ENCODE measurements at places on chromosomes 11 and 22. TPM values are rescaled to one million over a fixed set of nuclear protein-coding genes. Genes with fewer than 3 reads are reported as not detected.

DNA sequence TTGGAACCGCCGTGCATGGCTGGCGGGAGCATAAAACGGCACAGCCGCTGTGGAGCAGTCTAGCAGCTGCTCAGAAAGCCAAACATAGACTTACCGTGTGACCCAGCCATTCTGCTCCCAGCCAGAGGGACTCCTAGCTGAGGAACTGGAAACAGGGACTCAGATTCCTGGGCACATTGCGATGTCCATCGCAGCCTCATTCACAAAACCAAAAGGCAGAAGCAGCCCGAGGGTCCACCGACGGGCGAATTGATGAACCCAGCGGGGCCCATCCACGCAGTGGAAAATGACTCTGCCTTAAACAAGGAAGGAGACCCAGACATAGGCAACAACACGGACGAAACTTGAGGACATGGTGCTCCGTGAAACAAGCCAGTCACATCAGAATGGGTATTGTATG lies 5.7 kb upstream of the MUC5B start:
- no peak for DNase-seq

GRCh38 chr11:125281831-125282595 lies 117.5 kb downstream of the PKNOX2 start:
- no peak for DNase-seq

The UBASH3B gene
- polyA plus RNA-seq, result 0.31 TPM

- DNase-seq, result no peak
These were observed 323 bp upstream of the PANX1 start for GRCh38 chr11:94128291-94128745.

DNA sequence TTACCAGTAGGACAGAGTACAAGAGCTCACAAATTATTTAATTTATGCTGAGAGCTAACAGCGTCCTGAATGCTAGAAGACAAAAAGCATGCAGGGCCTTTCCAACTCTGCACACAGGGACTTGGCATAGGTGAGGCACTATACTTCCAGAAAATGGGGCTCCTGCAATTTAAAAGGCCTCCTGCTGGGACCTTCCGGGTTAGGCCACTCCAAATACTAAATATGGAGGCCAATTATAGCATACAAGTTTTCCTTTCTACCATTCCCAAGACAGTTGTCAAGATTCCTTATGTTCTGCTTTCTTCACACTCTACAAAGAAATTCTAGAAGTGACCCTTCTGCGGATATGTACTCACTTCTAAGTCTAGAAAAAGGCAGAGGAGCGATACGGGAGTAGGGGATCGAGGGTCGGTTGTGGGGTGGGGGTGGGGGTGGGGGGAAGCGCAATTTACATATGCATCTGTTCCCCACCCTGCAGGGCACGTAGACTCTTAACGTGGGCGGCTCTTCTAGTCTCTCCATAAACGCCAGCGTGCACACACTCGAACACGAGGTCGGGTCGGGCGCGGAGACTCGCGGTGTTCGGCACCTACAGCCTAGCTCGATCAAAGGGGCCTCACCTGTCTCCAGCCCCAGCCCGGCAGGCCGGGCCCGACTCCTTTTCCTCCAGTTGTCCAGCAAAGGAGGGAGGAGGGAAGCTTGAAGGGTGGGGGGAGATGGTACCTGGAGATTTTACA lies 728 bp downstream of the DCUN1D5 start:
- peak; percentile 35 for DNase-seq

The MMP27 gene
- polyA plus RNA-seq, result not detected

The DBX1 gene
- polyA plus RNA-seq, result not detected

All from ovary (tissue), 10 donors.